ENCODE measurements at places on chromosomes 2 and 18.

DNA sequence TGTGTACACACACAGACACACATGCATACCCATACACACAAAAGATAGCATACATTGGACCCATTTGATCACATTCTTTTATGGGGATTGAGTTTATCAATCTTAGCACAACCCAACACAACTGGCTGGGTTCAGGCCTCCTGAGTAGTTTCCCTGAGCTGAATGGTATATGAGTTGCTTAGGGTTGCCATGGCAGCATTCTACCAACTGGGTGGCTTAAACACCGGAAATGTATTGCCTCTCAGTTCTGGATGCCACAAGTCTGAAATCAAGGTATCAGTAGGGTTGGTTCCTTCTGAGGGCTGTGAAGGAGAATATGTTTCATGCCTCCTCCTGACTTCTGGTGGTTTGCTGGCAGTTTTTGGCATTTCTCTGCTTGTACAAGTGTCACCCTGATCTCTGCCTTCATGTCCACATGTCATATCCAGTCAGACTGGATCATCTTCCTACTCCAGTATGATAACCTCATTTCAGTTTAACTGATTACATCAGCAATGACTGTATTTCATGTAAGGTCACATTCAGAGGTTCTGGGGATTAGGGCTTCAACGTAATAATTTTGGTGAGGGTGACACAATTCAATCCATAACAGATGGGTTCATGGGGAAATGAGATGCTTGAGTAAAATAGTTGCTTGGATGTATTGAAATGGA, 212.7 kb downstream of the KCNE4 start:
- no peak for DNase-seq

DNA sequence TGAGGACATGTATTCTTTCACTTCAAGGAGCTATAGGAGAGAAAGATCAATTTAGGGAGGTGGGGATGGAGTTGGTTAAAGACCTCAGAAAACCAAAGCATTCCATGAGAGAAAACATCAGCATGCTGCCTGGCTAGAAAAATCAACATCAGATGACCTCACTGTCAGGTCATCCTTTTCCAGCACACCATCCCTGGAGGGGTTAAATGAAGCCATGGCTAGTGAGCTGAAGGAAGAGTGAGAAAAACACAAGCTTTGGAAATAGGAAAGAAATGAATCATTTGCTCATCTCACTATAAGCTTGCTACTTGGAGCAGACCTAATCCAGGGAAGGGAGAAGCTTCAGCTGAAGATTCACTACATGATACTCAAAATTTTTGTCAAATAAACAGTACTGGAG, 109.5 kb upstream of the ITGB6 start:
- DNase-seq, result no peak

- DNase-seq, result no peak
These were observed 398.3 kb downstream of the FBXO15 start for GRCh38 chr18:73749304-73749703.

GRCh38 chr18:27685807-27686412, 491.0 kb downstream of the CDH2 start:
- no peak for DNase-seq

GRCh38 chr2:17916584-17916983, 38.1 kb downstream of the KCNS3 start:
- no peak for DNase-seq

DNA sequence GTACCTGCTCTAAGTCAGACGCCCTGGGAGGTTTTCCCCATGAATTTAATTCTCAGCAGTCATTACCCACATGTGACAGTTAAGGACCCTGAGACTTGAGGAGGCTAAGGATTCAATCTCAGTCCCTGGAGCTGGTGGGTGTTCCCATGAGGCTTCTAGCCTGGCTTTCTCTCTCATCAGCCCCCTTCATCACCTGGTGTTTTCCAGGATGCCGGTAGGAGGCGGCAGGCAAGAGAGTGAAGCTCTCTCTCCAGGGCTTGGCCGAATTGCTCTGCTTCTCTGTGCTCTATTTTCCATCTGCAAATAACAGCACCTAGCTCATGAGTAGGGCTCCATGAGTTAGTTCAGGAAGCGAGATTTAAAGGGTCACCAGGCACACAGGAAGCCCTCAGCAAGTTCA, 241.9 kb downstream of the PTPRM start:
- DNase-seq, result no peak

DNA sequence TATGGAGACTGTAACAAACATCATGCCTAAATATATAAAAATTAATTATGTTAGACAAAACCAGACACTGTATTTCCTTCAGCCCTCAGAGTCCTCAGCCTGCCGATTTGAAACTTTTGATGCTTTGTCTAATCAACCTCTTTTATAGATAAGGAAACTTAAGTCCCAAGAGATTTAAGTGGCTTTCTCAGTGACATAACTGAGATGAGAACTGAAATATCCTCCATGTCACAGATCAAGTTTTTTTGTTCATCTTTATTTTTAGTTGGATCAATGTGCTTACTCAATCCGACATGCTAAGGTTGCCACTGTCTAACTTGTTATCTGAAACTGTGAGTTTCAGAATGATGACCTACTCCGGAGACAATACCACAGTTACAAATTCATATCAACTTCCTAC, 72.3 kb downstream of the BARD1 start:
- no peak for DNase-seq

- DNase-seq, result no peak
These were observed 7.0 kb upstream of the TYMS start for GRCh38 chr18:650428-650858.

GRCh38 chr18:69246027-69246426, 154.7 kb upstream of the DOK6 start:
- DNase-seq, result no peak

Measured in CD4-positive, alpha-beta T cell treated with Interleukin-2 at 100 ng/mL for 4 hours (primary cell).